Gastrocnemius medialis (tissue), 4 donors: ENCODE measurements at places on chromosomes 16 and 17. TPM values are rescaled to one million over a fixed set of nuclear protein-coding genes. Genes with fewer than 3 reads are reported as not detected.

SPATA32 gene
- not detected for total RNA-seq

BIRC5 gene
- 0.44 TPM for total RNA-seq

DNA sequence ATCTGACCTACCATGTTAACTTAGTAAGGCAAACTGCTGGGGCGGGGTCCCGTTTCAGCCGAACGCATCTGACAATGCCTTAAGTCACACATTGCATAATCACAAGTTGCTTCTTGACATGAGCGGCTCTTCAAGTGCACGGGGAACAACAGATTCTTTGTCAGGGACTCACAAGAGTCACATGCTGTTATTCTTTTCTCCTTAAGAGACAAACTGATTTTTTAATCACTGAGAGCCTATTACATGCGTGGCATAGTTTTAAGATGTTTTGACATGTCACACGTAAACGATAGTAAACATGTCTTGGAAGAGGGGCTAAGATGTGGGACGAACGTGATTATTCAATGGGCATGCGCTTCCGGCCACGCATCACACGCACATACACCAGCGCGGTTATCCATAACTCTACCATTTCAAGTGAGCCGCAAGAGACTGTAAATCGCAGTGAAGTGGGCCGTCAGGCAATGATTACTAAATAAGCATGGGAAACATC is 63.4 kb downstream of the ADCY9 start:
- DNase-seq, result peak; percentile 67

GRCh38 chr16:55179852-55180585 is 144.0 kb upstream of the IRX6 start:
- DNase-seq, result no peak

DNA sequence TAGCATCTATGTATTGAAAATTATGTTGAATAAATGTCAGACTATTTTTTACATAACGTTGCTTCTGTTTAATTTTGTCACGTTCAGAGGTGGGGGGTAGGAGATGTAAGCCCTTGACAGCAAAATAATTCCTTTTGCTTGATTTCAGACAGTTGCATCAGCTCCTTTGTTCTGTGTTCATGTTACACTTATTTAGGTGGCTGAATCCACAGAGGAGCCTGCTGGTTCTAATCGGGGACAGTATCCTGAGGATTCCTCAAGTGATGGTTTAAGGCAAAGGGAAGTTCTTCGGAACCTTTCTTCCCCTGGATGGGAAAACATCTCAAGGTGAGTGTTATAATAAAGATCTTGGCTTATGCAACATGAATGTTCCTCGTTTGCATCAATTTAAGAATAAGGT is 4.5 kb downstream of the HERPUD1 start:
- DNase-seq, result no peak

DNA sequence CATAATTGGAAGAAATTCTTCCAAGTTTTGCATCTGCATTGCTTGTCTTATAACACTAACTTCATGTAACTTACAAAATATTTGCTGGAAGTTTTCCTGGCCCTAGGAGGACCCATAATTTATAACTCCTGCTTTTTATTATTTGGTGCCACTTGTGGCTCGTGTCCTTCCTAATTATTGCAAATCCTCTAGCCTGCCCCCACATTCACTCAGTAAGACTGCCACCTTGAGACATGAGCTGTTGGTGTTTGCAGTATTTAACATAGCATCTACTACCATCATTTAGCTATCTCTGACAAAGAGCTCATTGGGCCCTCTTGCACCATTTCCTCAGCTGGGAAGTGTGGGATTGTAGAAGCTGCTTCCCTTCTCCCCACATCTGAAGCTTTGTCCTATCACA is 49.5 kb downstream of the FTO start:
- DNase-seq, result no peak

GRCh38 chr17:51730303-51731050 is 428.0 kb downstream of the CA10 start:
- no peak for DNase-seq

GRCh38 chr17:75808549-75808904 is 23.9 kb downstream of the UNK start:
- no peak for DNase-seq

DNA sequence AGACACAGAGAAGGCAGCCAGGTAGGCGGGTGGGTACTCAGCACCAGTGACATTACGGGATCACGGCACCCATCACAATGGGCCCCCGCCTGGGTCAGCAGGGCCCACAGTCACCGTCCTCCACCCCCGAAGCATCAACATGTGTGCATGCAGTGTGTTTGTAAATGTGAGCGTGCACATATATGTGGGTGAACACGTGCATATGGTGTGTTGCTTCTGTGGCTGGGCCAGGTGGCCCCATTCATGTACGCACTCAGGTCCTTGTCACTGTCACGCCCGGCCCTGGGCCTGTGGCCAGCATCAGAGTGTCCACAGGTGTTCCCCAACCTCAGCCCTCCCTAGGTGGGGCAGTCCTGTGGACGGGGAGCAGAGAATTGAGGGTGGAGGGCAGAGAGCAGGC is 37.1 kb downstream of the TNFRSF13B start:
- DNase-seq, result no peak

GRCh38 chr16:3140603-3141427 is 6.0 kb downstream of the ZNF213 start:
- no peak for DNase-seq

DNA sequence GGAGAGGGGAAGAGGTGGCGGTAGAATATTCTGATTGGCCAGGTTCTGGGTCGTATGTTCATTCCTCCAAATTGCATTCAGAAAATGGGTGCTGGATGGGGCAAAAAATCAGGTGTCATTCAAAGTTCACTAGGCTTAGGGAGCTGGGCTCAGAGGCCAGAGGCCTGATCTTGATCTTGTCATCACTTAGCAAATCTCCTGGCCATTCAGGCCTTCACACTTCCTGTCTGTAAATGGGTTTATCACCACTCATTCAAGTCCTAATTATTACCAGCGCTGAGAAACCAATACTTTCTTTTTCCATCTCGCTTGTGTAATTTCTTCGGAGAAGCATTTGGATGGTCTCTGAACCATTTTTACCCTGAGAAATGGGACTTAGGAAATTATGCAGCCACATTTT is 50.8 kb downstream of the BMERB1 start:
- DNase-seq, result no peak

FOXN1 gene
- not detected for total RNA-seq

NLK gene
- 8.3 TPM for total RNA-seq

CDH3 gene
- not detected for total RNA-seq

KRTAP4-6 gene
- not detected for total RNA-seq

DNA sequence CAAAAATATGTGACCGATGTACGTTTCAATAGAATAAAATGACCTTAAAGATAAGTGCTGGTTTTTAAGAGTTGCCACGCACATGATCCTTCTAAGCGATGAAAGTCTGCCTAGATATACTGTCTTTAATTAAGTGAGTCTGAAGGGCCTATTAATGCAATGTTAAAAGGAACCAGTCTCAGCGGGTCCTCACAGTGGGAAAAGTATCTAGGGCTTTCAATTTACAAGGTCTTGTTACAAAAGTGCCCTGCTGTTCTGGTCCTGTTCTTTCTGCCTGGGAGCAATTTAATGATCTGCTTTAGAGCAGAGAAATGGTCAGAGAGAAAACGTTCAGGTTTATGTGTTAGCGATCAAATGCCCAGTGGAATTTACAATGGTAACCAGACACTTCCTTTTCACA is 864.0 kb downstream of the KCNJ2 start:
- no peak for DNase-seq
